ENCODE measurements at places on chromosomes 16 and 17.

GRCh38 chr16:2437032-2437790, 8.0 kb downstream of the CCNF start:
- no peak for DNase-seq

DNA sequence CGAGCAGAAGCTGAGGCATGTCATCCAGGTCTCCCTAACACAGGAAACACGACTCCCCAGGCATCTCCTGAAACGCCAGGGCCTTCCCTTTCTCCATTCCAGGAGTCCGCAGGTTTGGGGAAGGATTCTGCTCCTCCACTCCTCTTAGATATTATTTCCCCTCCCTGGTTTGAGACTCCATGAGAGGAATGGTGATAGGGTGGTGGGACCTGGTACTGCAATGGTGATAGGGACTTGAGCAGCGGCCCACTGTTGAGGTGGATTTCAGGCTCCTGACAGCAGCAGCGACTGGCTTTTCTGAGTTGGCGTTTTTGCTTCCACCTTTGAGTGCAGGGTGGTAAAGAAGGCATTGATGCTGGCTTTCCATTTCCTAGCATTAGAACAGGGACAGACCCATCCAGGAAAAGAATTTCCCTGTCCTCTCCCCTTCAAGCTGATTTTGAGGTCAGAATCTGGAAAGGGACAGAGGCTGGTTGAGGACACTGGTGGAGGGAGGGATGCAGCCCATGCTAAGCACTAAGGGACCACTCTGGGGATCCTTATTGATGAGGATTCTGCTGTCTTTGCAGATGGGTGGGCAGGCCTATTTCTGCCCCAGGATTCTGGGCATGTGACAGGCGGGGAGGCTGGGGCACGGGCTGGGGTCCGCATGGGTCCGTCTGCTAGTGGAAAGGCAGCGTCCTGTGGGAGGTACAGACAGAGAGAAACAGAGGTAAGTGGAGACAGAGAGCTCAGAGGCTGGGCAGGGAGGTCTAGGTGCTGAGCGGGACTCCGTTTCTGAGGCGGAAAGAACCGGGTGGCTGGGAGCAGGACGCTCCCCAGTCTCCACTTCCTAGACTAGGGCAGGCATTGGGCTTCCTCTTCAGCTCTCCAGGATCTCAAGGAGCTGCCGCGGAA, 1.3 kb upstream of the TBX4 start:
- no peak for DNase-seq

DNA sequence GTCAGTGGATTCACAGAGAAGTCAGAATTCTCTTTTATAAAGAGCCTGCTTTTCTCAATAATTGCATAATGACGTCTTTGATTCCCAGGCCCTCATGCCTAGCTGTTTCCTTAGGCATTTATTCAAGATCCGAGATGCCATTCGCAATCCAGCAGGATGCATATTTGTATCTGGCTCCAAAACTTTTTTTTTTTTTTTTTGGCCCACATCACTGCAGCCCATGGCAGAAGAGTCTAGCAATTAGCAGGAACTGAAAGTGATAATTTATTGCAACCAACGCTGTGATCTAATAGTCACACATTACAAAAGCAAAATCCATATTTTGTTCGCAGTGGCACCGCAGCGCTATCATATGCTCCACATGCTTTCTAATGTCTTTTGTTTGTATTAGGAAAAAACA, 503.4 kb downstream of the MAF start:
- no peak for DNase-seq

DNA sequence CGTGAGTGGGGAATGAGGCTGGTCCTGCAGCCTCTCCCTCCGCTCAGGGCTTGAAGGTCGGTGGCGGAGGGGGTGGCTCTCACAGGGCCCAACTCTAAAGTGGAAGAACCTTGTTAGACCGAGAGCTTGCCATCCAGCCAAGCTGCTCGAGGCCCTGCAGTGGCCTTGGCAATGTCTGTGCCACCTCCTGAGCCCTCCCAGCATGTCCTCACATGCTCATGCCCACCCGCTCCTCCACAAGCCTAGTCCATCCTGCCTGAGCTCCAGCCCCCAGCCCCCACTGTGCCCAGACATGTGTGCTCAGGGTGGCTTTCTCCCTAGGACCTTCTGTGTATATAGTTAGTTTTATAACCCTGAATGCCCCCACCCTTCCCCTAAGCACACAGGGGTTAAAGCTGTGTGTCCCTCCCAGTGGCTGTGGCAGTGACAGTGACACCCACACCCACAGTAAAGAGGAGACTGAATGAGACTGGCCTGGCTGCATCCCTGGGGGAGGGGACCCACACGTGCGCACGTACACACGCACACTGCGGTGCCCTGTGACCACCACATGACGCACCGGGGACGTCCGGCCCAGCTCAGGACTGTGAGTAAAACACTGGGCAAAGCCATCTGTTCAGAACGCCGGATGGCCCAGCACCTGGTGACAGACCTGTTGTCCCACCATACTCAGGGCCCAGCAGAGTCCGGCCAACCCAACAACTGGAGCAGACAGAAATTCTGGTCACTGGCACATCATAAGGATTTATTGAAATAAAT, 15.6 kb downstream of the PDK2 start:
- no peak for DNase-seq

GRCh38 chr17:63701456-63701820, 1.5 kb upstream of the LIMD2 start:
- no peak for DNase-seq

- DNase-seq, result no peak
Observed at GRCh38 chr17:7849751-7850504, 4.9 kb upstream of the TMEM88 start.

GRCh38 chr17:80904036-80904753, 87.4 kb upstream of the CHMP6 start:
- no peak for DNase-seq

DNA sequence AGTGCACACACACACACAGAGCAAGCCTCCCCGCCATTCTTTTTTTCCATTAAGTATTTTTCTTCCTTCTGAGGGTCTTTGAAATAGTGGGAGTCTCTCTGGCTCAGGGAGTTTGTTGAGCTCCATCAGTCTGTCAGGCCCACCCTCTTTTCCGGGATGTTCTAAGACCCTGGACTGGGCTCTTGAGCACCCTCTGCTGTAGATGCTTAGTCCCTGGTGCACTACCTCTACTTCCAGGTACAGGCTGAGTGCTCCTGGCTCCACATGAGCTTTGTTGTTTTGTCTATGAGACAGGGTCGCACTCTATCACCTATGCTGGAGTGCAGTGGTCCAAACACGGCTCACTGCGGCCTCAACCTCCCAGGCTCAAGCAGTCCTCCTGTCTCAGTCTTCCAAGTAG, 20.7 kb downstream of the LIMD2 start:
- no peak for DNase-seq
